Osteoblast (primary cell): ENCODE measurements at places on chromosomes 12 and 14. TPM values are rescaled to one million over a fixed set of nuclear protein-coding genes. Genes with fewer than 3 reads are reported as not detected.

DNA sequence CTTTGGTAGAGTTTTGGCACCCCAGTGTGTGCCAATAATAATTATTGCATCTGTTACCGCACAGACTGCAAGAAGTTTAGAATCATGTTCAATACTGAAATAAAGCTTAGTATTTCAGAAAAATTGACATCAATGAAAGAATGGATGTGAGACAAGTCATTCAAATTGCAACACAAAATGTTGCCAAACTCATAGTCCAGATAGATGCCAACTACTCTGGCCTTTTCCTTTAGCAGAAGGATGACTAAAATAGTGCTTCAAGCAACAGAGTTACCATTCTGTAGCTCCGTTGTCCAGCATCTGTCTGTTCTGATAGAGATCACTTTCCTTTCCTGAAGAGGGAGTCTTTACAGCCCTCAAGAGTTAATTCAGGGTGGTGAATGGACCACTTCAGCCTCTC is 77.5 kb downstream of the LIN7A start:
- H3K4me1 ChIP-seq = peaks cover 53% of the 10 kb centered on the region
- H3K4me3 ChIP-seq = no peak overlapping the region
- H3K36me3 ChIP-seq = no peaks in the 10 kb centered on the region

- no peak overlapping the region for H3K4me3 ChIP-seq
- H3K36me3 ChIP-seq = no peaks in the 10 kb centered on the region
- no peaks in the 10 kb centered on the region for H3K27me3 ChIP-seq
- no peak overlapping the region for H3K27ac ChIP-seq
- peaks cover 57% of the 10 kb centered on the region for H3K4me1 ChIP-seq
Observed at GRCh38 chr14:95525999-95526398, 8.9 kb upstream of the GLRX5 start.

DNA sequence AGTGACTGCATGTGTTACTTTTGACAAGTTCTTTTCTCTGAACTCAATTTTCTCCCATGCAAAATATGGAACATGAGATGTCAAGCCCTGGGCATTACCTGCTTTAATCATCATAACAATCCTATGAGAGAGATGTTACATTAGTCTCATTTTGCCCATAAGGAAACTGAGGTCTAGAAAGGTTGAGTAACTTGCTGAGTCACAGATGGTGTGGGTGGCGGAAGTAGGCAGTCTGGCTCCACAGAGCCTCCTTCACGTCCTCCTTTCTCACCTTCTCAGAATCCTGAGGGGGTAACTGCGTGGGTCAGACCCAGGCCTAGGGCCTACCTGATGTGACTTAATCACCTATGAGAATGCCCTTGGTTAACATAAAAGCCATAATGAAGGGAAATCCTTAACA is 50.7 kb downstream of the TMTC1 start:
- peaks cover 7% of the 10 kb centered on the region for H3K4me1 ChIP-seq
- DNase-seq = no peak
- H3K36me3 ChIP-seq = no peaks in the 10 kb centered on the region
- H3K4me3 ChIP-seq = no peak overlapping the region
- peak overlapping the region; percentile 5 for H3K27ac ChIP-seq

GRCh38 chr12:522692-523378 is 63.1 kb downstream of the B4GALNT3 start:
- H3K4me3 ChIP-seq = no peak overlapping the region
- H3K36me3 ChIP-seq = no peaks in the 10 kb centered on the region
- peaks cover 35% of the 10 kb centered on the region for H3K27me3 ChIP-seq
- peak; percentile 17 for DNase-seq

DNA sequence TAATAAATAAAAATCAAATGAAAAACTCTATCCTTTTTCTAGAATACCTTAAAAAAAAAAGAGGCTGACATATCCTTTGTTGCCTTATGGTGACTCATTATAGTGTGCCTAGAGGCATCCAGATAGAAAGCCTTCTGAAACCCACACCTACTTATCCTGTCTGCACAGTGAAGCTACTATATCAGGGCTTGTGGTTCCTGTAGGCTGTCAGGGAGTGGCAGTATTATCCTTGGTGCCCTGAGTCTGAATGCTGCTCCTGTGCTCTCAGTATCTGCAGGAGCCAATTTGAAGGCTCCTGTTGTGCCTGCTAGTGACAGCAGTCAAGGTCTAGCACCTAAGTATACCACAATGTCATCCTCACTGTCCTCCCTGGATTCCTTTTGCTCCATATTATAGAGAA is 168.4 kb upstream of the AVPR1A start:
- no peak overlapping the region for H3K4me3 ChIP-seq
- H3K27me3 ChIP-seq = no peaks in the 10 kb centered on the region
- H3K27ac ChIP-seq = no peak overlapping the region
- H3K36me3 ChIP-seq = no peaks in the 10 kb centered on the region

- peak; percentile 83 for DNase-seq
- H3K27ac ChIP-seq = peak overlapping the region; percentile 38
- peaks cover 44% of the 10 kb centered on the region for H3K4me1 ChIP-seq
- H3K36me3 ChIP-seq = no peaks in the 10 kb centered on the region
Observed at GRCh38 chr12:47730341-47730744, 5.1 kb upstream of the ENDOU start.

DNA sequence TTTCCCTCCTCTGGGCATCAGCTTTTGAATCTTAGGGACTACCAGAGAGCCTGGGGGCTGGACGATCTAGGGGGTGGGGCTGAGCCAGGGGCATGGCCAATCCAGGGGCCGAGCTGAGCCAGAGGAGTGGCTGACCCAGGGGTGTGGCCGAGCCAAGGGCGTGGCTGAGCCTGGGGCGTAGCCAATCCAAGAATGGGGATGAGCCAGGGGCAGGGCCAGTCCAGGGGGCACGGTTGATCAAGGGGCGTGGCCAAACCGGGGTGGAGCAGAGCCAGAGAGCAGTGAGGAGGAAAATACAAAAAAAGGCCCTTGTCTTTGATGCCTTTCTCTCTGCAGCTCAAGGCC is 219.3 kb upstream of the NOS1 start:
- no peaks in the 10 kb centered on the region for H3K27me3 ChIP-seq
- H3K36me3 ChIP-seq = no peaks in the 10 kb centered on the region
- no peak for DNase-seq
- H3K4me3 ChIP-seq = no peak overlapping the region
- no peaks in the 10 kb centered on the region for H3K4me1 ChIP-seq
- no peak overlapping the region for H3K27ac ChIP-seq

GRCh38 chr12:93460003-93460402 is 7.3 kb upstream of the MRPL42 start:
- no peaks in the 10 kb centered on the region for H3K36me3 ChIP-seq
- H3K4me3 ChIP-seq = no peak overlapping the region
- no peak overlapping the region for H3K27ac ChIP-seq
- DNase-seq = no peak
- no peaks in the 10 kb centered on the region for H3K27me3 ChIP-seq

DNA sequence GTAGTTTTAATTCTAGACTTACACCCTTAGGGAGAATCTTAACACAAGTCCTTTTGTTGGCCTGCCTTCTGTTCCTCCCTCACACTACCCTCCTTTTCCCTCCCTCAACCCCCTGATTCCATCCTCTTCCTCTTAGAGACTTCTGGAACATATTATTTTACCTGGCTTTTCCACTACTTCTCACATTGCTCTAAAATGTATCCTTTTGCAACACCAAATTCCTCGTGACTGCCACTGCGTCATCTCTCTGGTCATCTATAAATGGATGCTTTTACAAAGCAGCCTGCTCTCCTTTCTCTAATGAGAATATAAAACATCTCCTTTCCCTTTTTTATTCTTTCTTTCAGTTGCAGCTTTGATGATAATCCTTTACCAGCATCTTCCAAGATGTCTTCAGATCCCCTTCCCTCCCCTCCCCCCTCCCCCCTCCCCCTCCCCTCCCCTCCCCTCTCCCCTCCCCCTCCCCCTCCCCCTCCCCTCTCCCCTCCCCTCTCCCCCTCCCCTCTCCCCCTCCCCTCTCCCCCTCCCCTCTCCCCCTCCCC is 93.6 kb downstream of the DIP2B start:
- H3K27ac ChIP-seq = peak overlapping the region; percentile 80
- peaks cover 18% of the 10 kb centered on the region for H3K4me1 ChIP-seq
- no peak overlapping the region for H3K4me3 ChIP-seq
- DNase-seq = no peak
- H3K27me3 ChIP-seq = no peaks in the 10 kb centered on the region

GRCh38 chr12:58873496-58873895 is 46.8 kb downstream of the LRIG3 start:
- H3K27me3 ChIP-seq = no peaks in the 10 kb centered on the region
- no peak overlapping the region for H3K4me3 ChIP-seq
- H3K27ac ChIP-seq = no peak overlapping the region
- H3K36me3 ChIP-seq = peaks cover 59% of the 10 kb centered on the region

DNA sequence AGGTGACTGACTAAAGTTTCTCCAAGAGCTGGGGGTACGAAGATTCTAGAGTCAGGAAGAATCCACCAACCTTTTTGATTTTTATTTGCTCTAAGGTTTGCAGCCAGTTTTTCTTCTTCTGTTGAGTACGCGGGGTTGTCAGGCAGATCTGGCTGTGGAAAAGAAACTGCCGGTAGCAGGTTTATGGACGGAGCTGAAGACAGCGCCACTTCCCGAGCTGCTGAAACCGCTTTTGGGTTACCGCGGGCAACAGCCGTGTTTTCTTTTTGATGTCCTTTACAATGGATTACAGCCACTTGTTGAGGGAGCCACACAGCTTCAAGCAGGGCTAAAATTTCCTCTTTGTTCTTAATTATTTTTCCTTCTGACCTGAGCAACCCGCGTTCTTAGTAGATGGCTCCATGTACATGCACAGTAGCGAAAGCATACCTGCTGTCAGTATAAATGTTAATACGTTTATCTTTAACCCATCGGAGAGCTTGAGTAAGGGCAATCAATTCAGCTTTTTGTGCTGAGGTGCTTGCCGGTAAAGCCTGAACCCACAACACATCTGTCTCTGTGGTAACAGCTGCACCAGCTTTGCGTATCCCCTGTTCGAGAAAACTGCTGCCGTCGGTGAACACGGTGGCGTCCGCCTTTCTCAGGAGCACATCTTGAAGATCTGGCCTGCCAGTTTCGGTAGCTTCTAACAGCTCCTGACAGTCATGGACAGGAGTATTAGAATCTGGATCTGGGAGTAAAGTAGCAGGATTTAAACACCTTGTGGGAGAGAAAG is 674.3 kb downstream of the TMEM121 start:
- no peak overlapping the region for H3K27ac ChIP-seq
- no peaks in the 10 kb centered on the region for H3K27me3 ChIP-seq
- H3K36me3 ChIP-seq = no peaks in the 10 kb centered on the region
- no peak for DNase-seq
- no peak overlapping the region for H3K4me3 ChIP-seq
- H3K4me1 ChIP-seq = no peaks in the 10 kb centered on the region

DNA sequence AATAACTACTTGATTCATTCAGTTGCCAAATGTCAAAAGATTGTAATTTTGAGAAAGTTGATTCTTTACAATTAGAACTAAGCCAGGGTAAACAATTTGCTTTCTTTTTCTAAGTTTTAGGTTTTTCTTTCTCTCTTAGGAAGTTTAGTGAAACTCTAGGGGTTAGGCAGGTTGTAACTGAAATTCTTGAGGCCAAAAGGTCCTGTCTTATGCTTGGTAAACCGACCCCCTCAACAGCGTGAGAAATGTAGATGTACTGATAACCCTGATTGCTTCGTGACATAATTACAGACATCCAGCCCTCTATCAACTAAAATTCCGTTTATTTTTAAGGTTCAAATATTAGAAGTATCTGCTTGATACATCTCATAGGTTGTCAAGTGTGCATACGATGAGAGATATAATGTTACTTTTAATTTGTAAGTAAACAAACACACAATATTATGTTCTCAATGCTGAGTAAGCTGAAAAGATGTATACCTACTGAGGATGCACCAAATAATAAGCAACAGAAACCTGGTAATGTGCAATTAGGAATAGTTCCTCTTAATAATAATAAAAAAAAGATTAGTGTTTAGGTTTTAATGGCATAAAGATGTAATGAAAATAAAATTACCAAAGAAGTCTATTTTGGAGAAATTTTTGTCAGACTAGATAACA is 7.2 kb downstream of the FUT8 start:
- H3K4me3 ChIP-seq = no peak overlapping the region
- H3K27me3 ChIP-seq = no peaks in the 10 kb centered on the region
- peaks cover 15% of the 10 kb centered on the region for H3K4me1 ChIP-seq
- H3K36me3 ChIP-seq = no peaks in the 10 kb centered on the region
- H3K27ac ChIP-seq = no peak overlapping the region

- H3K4me3 ChIP-seq = no peak overlapping the region
- H3K4me1 ChIP-seq = peaks cover 12% of the 10 kb centered on the region
Observed at GRCh38 chr14:31027847-31028246, 1.7 kb upstream of the STRN3 start.

DNA sequence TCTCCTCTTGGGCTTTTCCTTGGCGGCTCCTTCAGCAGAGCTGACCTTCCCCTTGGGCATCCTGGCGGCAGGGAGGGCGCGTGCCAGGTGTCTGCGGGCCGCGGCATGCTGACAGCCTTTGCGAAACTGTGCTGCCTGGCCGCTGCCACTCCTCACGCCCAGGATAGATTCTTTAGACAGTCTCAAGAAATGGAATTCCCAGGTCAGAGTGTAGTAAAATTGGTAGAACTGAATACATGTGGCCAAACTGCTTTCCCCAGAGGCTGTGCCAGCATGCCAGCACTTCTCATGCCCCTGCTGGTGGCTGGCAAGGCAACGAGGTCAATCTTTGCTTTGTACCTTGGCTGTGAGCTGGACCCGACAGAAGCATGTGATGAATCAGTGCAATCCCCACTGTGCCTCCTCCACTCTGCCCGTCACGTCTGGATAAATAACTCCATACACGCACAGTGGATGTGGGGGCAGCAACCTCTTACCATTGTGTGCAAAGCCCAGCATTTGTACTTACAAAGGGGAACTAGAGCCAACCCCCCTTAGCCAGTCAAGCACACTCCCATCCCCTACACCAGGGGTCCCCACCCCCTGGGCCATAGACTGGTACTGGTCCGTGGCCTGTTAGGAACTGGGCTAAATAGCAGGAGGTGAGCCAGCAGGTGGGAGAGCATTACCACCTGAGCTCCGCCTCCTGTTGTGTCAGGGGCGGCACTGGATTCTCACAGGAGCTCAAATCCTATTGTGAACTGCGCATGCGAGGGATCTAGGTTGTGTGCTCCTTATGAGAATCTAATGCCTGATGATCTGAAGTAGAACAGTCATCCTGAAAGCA is 90.9 kb downstream of the ACTN1 start:
- peaks cover 36% of the 10 kb centered on the region for H3K4me1 ChIP-seq
- peak overlapping the region; percentile 78 for H3K27ac ChIP-seq
- H3K27me3 ChIP-seq = no peaks in the 10 kb centered on the region
- H3K36me3 ChIP-seq = peaks cover 98% of the 10 kb centered on the region

DNA sequence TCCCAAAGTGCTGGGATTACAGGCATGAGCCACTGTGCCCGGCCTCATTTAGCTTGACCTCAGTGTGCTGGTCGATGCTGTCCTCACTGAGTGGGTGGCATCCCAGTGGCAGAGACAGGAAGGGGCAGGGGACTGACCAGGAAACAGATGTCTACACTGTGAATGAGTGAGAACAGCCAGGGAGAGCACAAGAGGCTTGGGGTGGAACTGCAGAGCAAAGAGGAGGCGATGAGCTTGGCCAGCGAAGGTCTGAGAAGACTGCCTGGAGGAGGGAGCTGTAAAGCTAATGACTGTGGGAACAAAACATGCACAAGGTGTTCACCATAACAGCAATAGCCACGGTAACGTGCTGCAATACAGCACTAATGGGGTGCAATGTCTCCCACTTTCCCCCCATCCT is 57.2 kb upstream of the BEGAIN start:
- no peak overlapping the region for H3K4me3 ChIP-seq
- H3K36me3 ChIP-seq = no peaks in the 10 kb centered on the region
- no peak overlapping the region for H3K27ac ChIP-seq

Gene CAPZA3
- not detected in 2 replicates for total RNA-seq

Gene SLC2A14
- total RNA-seq = under 0.01 TPM in 1 of 2 replicates, not detected in the other

Gene IL31
- not detected in 2 replicates for total RNA-seq

Gene VASH1
- total RNA-seq = 4.0 and 5.6 TPM in 2 replicates

Gene CELA1
- not detected in 2 replicates for total RNA-seq

Gene IL25
- total RNA-seq = not detected in 2 replicates

Gene ZNF705A
- total RNA-seq = not detected in 2 replicates

Gene SERPINA5
- 0.36 and 0.59 TPM in 2 replicates for total RNA-seq
